ENCODE measurements at places on chromosomes 12 and 14. TPM values are rescaled to one million over a fixed set of nuclear protein-coding genes. Genes with fewer than 3 reads are reported as not detected.

The CCDC38 gene
- 0.04 TPM for total RNA-seq

The YLPM1 gene
- 43.9 TPM for total RNA-seq

The GLT1D1 gene
- 0.10 TPM for total RNA-seq

The MAPKAPK5 gene
- 43.3 TPM for total RNA-seq

The ADAM21 gene
- 0.15 TPM for total RNA-seq

The C12orf57 gene
- total RNA-seq, result 245 TPM

The OR6C2 gene
- not detected for total RNA-seq

The SMCO2 gene
- not detected for total RNA-seq

The ENTPD5 gene
- total RNA-seq, result 8.4 TPM

The BCL11B gene
- 1.7 TPM for total RNA-seq

The KRT6C gene
- total RNA-seq, result not detected

The GZMH gene
- total RNA-seq, result not detected

The DAO gene
- not detected for total RNA-seq

The PRB2 gene
- total RNA-seq, result not detected

The KRT75 gene
- not detected for total RNA-seq

The OAS3 gene
- 0.76 TPM for total RNA-seq

The VDR gene
- 0.10 TPM for total RNA-seq

The AVPR1A gene
- total RNA-seq, result not detected

The SDR9C7 gene
- total RNA-seq, result not detected

The TTC7B gene
- total RNA-seq, result 31.7 TPM

The STAC3 gene
- total RNA-seq, result 1,199 TPM

The RTN1 gene
- 0.46 TPM for total RNA-seq

Measured in SJCRH30 (cell line).